ENCODE measurements at places on chromosomes 12 and 14.

DNA sequence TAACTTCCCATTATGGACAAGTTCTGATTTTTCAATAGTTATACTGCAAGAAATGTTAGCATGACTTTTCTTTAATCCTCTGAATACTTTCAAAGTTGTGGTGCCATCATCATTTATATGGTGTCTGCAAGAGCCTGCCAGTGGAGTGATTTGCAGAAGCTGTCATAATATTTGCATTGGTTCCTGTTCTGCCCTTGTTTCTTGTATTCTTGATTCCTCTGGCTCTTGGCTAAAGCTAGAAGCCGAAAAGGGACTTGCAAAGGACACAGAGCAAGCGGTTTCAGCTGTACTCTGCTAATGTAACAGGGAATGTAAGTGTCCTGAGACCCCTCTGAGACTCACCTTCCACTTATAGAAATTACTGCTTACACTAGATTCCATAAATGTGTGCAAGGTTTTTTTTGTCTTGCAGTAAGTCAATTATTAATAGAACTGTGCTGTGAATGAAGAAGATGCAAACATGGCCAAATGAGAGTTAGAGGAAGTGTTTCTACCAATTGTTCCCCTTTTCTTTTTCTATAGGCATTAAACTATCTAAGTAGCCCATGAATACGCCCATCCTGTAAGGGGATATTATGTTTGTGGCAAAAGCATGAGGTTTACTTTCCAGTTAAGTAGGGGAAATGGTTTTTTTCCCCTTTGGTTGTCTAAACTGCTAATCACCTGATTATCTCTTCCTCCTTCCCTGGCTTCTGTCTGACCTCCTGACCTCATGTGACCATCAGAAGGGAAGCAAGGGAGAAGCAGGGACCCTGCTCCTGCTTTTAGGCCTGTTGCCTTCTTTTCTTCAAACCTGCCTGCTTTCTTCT is 5.3 kb downstream of the DYRK4 start:
- peak; percentile 4 for DNase-seq

- DNase-seq, result no peak
Measured at GRCh38 chr14:33792009-33792719, 158.7 kb downstream of the EGLN3 start.

GRCh38 chr12:69329669-69330428 is 18.3 kb upstream of the LYZ start:
- no peak for DNase-seq

DNA sequence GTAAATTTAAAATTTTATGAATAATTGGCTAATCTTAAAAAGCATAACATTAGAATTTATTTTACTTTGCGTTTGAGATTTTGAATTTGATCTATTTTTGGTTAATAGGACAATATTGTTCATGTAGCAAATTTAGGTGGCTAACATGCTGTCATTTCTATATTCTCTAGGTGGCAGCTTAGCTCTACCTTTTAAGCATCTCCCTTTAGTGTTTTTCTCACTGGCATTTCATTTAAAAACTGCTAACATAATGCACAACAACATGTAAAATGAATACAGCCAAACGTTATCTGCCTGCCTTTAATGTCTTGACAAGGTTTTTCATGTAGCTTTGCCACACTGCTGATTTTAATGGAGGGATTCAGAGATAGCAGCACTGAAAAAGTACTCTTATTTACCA is 272.4 kb upstream of the FBXO33 start:
- DNase-seq, result no peak

GRCh38 chr14:35400648-35401421 is 3.7 kb downstream of the NFKBIA start:
- DNase-seq, result no peak

GRCh38 chr12:84585776-84586395 is 326.7 kb downstream of the SLC6A15 start:
- DNase-seq, result no peak

- DNase-seq, result no peak
Measured at GRCh38 chr12:7016958-7017571, 1.2 kb downstream of the LPCAT3 start.

DNA sequence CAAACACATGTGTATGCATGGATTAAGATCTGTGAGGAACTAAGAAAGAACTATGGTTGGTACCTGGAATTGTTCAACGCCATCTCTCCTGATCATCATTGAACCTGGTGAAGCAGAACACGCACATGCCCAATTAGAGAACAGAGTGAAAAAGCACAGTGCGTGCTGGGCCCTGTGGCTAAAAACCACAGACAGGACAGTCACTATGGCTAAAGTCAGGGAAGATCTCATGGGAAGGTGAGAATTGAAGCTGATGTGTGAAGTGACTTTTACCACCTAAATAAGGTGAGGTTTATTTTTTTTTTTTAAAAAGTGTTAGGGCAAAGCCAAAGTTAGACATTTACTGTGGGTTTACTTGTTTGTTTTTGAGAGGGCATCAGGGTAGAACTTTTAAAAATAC is 215.0 kb downstream of the SLC38A4 start:
- no peak for DNase-seq

DNA sequence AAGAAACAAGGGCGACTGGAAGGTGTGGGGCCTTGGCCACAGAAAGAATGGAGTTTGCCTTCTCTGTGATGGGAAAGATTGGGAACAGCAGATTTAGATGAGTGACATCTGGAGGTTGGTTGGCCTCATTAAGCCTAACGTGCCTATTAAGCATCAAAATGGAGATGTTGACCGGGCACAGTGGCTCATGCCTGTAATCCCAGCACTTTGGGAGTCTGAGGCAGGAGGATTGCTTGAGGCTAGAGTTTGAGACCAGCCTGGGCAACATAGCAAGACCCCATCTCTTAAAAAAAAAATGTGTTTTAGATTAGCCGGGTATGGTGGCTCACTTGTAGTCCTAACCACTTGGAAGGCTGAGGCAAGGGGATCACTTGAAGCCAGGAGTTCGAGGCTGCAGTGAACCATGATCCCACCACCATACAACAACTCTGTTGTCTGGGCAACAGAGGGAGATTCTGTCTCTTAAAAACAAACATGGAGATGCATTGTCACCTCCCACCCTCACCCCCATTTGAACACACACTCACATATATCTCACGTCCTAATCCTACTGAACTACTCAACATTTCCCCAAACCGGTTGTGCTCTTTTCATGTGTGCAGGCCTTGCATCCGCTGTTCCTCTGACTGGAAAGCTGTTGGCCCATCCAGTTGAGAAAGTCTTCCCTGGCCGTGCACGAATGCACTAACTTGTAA is 172.1 kb downstream of the ETV6 start:
- no peak for DNase-seq

DNA sequence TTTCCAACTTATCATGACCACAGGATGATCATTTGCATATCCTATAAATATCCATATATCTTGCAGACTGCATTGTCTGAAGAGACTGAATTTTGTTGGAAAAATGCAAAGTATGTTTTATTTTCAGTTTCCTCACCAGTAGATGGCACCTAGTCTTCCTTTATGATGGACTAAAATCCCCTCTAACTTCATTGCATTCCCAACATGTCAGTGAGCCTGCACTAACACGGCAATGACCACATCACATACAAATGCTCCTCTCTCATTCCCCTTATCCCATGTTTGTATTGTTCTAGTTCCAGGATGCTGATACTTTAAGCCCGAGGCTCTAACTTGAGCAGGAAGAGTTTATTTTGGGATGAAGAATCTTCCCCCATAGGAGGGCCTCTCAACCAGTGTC is 24.7 kb upstream of the MYBPC1 start:
- DNase-seq, result peak; percentile 38

- no peak for DNase-seq
Measured at GRCh38 chr12:77485961-77486854, 344.5 kb upstream of the NAV3 start.

GRCh38 chr12:132275110-132275531 is 54.3 kb downstream of the GALNT9 start:
- no peak for DNase-seq

- DNase-seq, result no peak
Measured at GRCh38 chr14:77243853-77244252, 27.2 kb downstream of the NGB start.

DNA sequence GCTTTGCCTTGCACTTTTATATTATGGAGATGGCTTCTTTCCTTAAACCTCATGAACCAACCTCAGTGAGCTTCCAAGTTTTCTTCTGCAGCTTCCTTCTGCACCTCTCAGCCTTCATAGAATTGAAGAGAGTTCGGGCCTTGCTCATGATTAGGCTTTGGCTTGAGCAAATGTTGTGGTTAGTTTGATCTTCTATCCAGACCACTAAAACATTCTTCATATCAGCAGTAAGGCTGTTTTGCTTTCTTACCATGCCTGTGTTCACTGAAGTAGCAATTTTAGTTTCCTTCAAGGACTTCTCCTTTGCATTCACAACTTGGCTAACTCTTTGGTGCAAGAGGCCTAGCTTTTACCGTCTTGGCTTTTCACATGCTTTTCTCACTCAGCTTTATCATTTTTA is 125.4 kb downstream of the SNAPC1 start:
- DNase-seq, result no peak

DNA sequence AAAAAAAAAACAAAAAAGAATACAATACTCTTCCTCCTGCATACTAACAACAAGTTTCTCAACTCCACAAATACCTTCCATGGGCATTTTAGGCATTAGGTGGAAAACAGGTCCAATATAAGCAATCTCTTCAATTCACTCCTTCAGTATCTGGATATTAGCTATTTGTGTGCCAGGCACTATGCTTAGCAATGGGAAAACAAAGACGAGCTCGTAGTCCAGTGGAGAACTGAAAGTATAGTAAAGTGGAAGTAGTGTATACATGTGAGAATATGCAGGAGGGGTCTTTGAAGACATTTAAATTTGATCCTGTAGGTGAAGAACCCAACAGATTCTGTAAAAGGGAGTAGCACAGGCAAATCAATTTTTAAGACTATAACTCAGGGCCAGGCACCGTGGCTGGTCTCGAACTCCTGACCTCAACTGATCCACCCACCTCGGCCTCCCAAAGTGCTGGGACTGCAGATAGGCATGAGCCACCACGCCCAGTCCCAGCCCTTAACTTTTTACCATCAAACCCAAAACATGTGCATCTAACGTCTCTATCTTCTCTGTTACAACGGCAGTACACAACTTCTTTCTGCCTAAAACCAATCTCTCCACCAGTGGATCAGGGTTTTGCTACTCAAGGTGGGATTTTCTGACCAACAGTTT is 10.6 kb downstream of the HECTD1 start:
- no peak for DNase-seq

- DNase-seq, result no peak
Measured at GRCh38 chr12:50220363-50220995, 53.3 kb upstream of the CERS5 start.

DNA sequence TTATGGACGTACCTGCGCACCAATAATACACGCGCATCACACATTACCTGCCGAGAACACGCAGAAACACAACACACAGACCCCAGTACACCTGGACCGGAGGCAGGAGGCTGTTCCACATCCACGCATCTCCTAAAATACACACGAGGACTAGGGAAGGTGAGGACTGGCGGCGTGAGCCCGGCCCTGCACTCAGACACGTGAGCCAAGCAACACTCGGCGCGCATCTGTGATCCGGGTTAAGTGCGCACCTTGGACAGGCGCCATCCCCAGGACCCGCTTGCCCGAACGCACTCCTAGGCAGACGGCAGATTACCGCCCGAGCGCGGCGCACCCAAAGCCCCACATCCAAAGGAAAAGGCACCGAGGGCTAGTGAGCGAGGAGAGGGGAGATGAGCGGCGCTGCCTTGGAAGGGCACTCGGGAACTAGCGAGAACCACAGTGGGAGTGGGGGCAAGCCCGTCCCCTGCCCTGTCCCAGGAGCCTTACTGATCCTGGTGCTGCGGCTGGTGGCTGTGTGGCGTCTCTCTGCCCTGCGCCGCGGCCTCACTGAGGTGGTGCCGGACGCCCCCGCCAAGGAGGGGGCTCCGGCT is 417 bp downstream of the GLS2 start:
- no peak for DNase-seq

DNA sequence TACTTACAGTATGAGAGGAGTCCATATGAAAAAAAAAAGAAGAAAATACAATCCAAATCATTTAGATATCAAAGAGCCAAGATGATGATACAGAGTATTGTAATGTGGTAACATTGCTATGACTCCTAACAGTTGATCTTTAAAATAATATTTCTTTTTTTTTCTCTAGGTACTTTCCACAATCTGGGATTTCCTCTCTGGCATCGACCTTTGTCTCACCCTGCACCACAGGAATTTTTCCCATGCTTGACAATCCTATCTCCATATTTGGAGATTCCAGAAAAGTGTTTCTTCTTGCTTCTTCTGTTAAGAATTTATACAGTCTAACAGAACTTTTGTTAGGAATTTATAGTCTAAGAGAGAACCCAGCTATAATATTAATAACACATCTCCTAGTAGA is 184.4 kb downstream of the ITPR2 start:
- no peak for DNase-seq

- no peak for DNase-seq
Measured at GRCh38 chr12:43325786-43326185, 226.2 kb downstream of the ADAMTS20 start.

DNA sequence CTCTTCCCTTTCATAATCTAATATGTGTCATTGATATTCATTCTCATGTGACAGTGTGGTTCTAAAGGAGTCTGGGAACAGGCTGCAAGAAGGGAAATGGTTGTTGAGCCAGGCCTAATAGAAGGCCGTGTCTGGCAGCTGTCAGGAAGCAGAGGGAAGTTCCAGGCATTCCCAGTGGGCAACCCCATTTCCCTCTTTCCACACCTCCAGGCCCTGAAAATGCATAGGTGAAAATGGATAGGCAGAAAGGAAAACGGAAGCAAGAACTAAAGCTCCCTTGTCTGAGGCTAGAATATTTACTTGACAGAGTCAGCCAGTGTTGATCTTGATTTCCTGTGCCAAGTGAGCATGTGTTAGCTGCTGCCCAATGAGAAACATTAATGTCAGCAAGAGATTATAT is 97.7 kb downstream of the PPM1A start:
- no peak for DNase-seq

DNA sequence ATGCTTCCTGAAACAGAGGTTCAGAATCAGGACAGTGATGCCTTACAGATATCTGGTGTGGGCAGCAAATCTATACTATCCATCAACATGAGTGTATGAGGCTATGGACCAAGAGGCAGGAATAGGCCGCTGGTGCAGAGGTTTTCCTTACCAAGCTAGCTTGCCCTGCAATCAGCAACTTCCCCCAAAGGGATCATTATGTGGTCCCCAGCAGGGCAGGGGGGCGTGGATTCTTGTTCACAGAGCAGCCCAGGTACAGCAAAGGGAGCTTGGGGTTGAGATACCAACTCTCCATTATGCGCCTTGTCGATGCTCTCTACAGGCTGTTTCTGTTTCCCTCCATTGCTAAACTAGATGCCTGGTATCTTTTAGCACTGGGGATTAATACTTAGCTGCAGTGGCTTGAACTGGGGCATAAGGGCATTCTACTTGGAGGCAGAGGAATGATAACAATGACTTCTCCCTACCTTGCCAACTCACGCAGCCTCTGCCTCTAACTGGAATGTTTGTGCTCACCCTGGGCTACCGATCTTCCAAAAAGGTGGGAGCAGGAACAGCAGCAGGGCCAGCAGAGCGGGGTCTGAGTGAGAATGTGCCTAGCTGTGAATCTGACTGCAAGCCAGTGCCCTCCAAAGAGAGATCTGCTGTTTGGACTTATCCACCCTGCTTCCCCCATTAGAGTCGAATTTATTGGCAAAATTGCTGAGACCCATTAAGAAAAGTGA is 10.3 kb upstream of the KRT1 start:
- DNase-seq, result no peak

Measured in midbrain (tissue), 1 donor.